ENCODE measurements at places on chromosomes 3 and 15.

GRCh38 chr3:51678641-51679040 is 7.6 kb downstream of the TEX264 start:
- DNase-seq, result no peak

- DNase-seq, result no peak
Measured at GRCh38 chr3:34073961-34074360, 275.5 kb downstream of the PDCD6IP start.

DNA sequence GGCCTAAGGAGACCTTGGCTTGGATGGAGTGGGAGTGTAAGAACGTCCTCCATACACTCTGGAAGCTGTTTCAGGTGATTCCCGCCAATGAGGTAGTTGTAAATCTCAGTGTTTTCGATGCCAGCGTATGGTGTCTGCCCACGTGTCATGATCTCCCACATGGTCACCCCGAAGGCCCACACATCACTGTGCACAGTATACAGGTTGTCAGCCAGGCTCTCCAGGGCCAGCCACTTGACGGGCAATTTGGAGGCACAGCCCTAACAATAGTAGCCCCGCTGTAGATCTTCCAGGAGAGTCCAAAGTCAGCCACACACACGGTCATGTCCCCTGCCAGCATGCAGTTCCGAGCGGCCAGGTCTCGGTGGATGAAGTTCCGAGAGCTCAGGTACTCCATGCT is 51.9 kb downstream of the ETFA start:
- DNase-seq, result no peak

DNA sequence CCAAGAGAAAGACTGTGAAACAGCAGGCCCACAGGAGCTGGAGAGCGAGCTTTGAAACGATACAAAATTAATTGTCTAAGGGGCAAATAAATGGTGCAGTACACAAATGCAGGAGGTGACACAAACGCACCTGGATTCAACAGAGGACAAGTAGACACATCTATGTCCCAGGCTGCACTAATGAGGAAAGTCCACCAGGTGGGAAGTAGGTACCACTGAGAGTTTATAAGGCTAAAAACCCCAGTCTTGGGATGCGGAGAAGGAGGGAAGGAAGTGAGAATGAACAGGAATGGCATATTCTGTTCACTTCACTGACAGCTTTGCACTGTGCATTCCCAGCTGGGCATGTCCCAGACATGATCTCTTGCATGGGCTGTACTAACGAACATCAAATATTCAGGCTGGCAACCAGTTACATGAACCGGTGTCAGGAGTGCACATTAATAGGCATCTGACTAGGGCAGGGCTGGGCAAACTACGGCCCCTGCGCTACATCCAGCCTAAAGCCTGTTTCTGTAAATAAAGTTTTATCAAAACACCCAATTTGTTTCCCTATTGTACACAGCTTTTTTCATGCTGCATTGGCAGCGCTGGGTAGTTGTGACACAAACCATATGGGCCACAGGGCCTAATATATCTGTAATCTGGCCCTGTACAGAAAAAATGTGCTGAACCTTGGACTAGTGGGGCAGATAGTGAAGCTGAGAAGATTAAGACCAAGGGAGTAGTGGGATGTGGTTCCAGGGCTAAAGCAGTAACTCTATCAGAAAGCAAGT is 107.0 kb downstream of the IGF2BP2 start:
- no peak for DNase-seq

GRCh38 chr3:2967871-2968270 is 142.3 kb downstream of the IL5RA start:
- no peak for DNase-seq

DNA sequence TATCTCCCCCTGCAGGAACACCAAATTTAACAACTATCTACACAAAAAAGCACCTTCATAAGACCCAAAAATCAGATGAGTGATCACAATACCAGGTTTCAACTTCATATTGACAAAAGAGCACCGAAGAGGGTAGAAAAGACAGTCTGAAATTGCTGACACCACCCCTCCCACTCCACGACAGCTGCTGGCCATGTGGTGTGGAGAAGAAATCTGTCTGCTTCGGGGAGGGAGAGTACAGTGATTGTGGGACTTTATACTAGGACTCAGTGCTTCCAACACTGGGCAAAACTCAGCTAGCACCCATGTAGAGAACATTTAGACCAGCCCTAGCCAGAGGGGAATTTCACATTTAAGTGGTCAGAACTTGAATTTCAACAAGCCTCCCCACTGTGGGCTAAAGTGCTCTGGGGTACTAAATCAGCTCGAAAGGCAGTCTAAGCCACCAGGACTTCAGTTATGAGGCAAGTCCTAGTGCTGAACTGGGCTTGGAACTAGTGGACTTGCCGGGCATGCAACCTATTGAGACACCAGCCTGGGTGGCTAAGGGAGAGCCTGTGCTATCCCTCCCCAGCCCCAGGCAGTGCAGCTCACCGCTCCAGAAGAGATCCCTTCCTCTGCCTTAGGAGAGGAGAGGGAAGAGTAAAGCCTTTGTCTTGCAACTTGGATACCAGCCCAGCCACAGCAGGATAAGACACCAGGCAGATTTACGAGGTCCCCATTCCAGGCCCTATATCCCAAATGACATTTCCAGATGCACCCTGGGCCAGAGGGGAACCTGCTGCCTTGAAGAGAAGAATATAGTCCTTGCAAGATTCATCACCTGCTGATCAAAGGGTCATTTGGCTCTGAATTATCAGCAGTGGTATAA is 44.6 kb upstream of the POU1F1 start:
- DNase-seq, result no peak

DNA sequence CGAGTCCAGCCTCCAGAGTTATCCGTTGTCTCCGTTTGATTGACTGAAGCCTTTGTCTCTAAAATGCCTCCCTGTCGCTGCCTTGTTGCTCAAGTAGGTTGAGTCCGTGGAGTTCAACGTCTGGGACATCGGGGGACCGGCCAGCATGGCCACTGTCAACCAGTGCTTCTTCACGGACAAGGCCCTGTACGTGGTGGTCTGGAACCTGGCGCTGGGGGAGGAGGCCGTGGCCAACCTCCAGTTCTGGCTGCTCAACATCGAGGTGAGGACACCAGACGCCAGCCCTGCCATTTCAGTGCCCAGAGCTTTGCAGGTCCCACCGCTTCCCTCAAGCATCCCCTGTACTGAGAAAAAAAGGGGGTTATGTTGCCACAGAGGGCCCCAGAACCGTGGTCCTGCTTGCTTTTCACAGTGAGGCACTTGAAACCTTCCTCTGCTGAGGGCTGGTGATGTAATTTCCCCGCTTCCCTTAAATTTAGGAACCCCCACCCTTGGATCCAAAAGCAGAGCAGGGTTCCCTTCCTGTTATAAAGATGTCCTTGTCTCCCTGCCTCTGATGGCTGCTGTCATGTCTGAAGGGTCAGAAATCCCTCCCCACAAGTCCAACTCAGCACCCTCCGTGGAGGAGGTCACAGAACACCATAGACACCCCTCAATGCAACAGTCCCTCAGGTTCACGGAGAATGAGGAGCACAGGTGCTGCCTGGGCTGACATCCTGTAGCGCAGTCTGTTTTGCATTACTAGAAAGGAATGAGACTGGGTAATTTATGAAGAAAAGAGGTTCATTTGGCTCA is 105.7 kb downstream of the LRRK1 start:
- DNase-seq, result no peak

DNA sequence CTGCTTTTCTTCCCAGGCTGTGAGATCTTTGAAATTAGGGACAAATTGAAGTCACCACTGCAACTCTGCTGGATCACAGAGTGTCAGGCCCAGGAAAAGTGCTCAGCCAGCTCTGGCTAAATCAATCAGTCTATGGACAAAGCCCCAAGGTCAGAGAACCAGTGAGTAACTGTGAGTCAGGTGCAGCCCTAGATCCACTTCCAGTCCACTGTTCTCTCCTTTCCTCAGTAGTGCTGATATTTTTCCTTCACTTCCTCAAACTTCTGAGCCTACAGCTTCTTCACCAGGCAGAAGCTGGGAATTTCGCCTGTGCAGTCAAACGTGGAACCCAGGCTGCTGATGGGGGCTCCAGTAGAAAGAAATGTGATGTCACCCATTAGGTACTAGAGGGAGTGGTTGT is 75.1 kb upstream of the TRIM42 start:
- DNase-seq, result no peak

- no peak for DNase-seq
Measured at GRCh38 chr3:140097874-140098635, 163.1 kb downstream of the CLSTN2 start.

GRCh38 chr15:40830884-40831283 is 2.4 kb upstream of the PPP1R14D start:
- DNase-seq, result no peak

- DNase-seq, result no peak
Measured at GRCh38 chr3:27708250-27708649, 13.9 kb downstream of the EOMES start.

GRCh38 chr3:152243301-152243711 is 25.4 kb upstream of the MBNL1 start:
- DNase-seq, result peak; percentile 79

Measured in CD4-positive, alpha-beta T cell treated with Interleukin-15 for 4 hours (primary cell).